COLO829 (cell line): ENCODE measurements at places on chromosomes 1 and 21.

DNA sequence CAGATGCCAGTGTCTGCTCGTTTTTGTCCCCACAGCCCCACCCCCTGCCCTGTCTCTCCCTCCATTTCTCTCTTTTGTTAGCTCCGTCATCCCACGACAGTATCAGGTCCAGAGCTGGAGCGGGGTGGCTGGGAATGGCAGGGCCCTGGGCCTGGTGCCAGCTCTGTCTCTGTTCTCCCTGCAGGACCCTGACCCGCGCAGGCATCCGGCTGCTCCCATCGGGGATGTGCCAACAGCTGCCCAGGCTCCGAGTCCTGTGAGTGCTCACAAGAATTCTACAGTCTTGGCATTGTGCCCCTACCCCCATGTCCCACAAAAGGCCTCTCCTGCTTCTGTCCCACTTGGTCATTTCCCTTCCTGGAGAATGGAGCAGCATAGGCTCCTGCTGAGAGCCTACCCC is 37.4 kb downstream of the UBE2T start:
- DNase-seq: no peak

DNA sequence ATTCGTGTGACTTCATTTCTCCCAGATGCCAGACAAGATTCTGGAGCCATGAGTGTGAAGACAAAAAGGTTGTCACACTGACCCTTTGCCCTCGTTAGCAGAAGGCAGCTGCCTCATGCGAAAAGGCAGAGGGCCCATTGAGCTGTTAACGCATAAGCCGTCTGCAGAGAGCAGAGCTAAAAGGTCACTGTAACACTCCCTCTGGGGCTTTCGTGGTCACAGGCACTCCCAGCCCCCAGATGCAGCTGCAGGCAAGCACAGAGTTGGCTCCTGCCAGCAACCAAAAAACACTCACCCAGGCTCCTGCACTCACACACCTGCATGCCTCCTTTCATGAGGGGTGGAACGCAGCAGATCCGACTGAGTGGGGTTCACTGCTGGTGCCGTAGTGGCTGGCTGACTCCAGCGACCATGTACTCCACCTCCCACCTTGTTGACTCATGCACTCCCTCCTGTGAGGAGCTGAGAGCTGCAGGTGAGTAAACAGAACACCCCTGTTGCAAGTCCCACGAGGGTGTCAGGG is 287.5 kb downstream of the SMYD3 start:
- DNase-seq: no peak

GRCh38 chr21:24294171-24294570 is 1313.1 kb downstream of the MRPL39 start:
- DNase-seq: no peak

- DNase-seq: no peak
Observed at GRCh38 chr1:167430849-167431242, 87.5 kb downstream of the CD247 start.

DNA sequence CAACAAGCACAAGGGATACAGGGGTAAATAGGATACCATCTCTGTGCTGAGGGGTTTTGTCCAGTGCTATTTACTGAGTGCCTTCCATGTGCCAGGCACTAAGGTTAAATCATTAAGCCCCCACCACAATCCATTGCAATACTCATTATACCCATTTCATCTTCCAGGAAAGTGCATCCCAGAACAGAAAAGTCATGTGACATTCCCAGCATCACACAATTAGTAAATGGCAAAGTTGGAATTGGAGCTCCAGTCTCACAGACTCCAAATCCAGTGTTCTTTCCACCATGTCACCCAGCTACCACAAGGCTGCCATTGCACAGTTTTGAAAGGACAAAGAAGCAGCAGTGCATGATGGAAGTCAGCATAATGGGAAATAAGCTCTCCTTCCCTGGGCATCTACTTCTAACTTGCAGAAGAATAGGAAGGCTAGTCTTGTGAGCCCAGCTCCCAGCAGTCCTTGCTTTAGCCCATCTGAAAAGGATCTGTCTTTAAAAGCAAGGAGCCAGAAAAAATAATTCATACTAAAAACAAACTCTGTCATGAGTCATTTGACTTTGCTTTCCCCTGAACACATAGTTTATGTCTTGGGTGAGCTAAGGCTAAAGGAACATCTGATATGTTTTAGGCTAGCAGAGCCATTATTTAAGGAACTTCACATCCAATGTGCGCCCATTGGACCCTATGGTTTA is 111.4 kb upstream of the HOOK1 start:
- DNase-seq: no peak
